ENCODE measurements at places on chromosomes 4 and X.

DNA sequence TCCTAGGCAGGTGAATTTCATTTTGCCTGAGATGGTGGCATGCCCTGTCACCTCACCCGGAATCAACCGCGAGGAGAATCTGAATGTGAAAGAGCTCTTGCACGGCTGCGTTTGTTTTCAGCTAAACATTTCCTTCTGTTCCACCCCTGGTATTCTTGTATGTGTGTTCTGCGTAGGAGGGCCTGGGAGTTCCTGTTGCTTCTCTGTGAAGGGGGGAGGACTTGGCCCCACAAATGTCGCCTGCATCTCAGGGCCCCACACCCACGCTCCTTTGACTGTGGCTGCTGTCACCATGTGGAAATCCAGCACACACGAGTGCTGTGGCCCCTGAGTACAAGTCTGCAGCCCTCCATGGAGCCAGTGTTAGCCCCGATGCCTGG is 45.8 kb upstream of the CLCN4 start:
- DNase-seq, result peak; percentile 40

GRCh38 chrX:32524385-32524784 is 687.0 kb downstream of the DMD start:
- no peak for DNase-seq

- no peak for DNase-seq
These were observed 16.6 kb upstream of the ZNF718 start for GRCh38 chr4:107444-108429.

DNA sequence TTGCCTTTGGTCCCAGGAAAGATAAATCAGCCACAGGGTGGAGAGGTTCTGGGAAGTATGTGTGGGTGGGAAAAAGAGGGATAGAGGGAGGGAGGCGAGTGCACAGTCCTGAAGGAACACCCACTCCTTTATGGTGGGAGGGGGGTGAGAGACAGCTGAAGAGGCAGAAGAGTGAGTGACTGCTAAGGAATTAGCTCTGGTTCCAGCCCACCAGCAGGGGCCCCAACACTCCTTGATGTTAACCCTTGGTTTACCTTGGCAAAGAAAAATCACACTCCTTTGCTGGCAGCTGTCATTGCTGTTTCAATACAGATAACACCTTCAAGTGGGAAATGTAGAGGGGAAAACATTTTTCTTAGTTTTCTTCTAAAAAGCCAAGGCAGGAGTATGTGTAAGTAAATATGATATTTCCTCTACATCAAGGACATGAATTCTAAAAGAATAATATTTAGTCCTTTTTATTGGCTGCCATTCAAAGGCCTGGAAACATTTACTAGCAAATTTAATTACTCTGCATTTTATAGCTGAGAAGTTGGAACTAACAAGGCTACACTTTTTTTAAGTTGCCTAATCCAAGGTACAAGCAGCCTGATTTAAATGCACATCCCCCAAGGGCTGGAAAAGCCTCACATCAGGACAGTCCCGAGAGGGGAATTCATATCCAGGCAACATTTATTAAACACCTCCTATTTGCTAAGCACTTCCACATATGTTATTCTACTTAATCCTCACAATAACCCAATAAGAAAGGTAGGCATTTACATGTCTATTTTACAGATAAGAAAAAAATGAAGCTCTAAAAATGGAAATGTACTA is 81.7 kb downstream of the HS6ST2 start:
- no peak for DNase-seq

DNA sequence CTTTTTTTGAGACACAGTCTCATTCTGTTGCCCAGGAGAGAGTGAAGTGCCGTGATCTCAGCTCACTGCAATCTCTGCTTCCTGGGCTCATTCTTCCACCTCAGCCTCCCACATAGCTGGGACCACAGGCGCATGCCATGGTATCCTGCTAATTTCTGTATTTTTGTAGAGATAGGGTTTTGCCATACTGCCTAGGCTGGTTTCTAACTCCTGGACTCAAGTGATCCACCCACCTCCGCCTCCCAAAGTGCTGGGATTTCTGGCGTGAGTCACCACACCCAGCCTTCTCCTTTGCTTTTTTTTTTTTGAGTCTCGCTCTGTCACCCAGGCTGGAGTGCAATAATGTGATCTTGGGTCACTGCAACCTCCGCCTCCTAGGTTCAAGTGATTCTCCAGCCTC is 94.1 kb downstream of the PDS5A start:
- DNase-seq, result no peak

GRCh38 chr4:98522636-98523395 is 135.6 kb downstream of the TSPAN5 start:
- peak; percentile 87 for DNase-seq

DNA sequence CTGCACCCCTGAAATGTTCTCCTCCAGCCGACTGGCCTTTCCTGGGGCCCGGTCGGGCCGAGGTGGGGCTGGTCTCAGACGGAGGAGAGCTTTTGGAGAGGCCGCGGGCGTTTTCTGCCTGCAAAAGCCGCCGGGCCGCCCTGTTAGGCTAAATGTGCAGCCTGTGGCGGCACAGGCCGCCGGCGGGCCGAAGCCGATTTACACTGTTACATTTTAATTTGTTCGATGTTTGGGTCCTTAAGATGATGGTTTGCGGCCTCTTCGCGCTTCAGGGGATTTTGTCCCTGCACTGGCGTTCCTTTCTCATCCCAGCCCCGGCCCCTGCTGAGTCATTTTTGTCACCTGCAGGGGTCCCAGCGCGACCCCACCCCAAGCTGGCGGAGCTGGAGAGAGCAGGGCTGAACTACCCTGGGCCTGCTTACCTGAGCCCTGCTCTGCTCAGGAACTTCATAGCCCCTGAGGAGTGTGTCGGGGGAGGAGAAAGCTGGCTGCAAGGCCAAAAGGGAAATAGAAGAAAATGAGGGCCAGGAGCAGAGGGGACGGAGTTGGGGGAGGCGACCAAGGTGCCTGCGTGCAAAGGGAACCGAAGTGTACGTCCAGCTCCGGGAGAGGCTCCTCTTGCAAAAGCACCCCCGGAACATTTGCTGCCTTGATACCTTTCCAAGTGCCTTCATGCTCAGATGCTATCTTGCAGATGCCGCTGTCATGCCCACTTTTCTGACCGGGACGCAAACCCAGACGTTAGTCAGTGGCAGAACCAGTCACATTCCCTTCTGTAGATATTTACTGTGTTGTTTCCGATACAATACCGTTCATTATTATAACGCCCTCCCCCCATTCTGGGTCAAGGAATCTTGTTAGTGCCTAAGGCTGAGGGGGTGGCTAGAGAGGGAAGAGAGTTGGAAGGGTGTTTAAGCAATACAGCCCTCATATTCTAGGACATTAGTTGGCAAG is 977 bp upstream of the RBBP7 start:
- DNase-seq, result peak; percentile 52

GRCh38 chr4:123826896-123827295 is 430.3 kb downstream of the SPRY1 start:
- DNase-seq, result peak; percentile 52

- DNase-seq, result no peak
These were observed 383.6 kb downstream of the BMPR1B start for GRCh38 chr4:95141361-95141760.

- DNase-seq, result no peak
These were observed 59.1 kb upstream of the ACSL1 start for GRCh38 chr4:184884883-184885282.

DNA sequence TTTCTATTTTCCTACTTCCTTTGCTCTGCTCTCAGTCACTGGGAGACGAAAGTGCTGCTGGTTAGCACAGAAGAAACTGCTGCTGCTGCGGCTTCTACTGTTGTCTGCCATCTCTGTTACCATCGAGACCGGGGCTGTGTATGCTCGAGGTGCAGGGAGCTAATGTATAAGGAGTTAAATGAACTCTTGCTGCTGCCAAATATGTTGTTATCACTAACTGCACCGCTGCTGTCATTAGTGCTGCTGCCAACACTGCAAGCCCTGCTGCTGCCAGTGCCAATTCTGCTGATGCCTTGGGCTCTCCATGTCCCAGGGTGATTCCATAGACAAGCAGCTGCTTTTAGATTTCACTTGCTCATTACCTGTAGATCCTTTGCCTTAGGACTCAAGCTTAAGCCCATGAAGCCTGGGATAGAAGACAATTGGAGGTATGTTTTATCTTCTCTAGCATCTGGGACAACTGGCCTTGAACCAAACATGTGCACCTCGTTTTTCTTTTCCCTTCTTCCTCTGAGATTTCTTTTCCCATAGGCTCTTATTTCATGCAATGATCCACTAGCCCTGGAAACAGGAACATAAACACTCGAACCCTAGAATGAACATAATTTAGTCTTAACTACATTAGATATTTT is 107.8 kb downstream of the CCSER1 start:
- no peak for DNase-seq

GRCh38 chr4:95093936-95094929 is 336.5 kb downstream of the BMPR1B start:
- DNase-seq, result no peak

GRCh38 chr4:48343035-48343434 is 1.7 kb downstream of the SLAIN2 start:
- peak; percentile 32 for DNase-seq

GRCh38 chr4:185792384-185793115 is 19.4 kb downstream of the SORBS2 start:
- DNase-seq, result peak; percentile 86

- peak; percentile 70 for DNase-seq
These were observed at the start of gene GLRA3 for GRCh38 chr4:174828845-174829701. GLRA3 (minus strand) TSS chr4:174829247; CDS start chr4:174828811, 436 bp downstream.

GRCh38 chr4:80213117-80213815 is 16.0 kb downstream of the PRDM8 start:
- peak; percentile 55 for DNase-seq

- no peak for DNase-seq
These were observed 27.3 kb upstream of the RAI2 start for GRCh38 chrX:17888421-17888820.

- peak; percentile 35 for DNase-seq
These were observed 132.4 kb downstream of the CORIN start for GRCh38 chr4:47705326-47705981.

DNA sequence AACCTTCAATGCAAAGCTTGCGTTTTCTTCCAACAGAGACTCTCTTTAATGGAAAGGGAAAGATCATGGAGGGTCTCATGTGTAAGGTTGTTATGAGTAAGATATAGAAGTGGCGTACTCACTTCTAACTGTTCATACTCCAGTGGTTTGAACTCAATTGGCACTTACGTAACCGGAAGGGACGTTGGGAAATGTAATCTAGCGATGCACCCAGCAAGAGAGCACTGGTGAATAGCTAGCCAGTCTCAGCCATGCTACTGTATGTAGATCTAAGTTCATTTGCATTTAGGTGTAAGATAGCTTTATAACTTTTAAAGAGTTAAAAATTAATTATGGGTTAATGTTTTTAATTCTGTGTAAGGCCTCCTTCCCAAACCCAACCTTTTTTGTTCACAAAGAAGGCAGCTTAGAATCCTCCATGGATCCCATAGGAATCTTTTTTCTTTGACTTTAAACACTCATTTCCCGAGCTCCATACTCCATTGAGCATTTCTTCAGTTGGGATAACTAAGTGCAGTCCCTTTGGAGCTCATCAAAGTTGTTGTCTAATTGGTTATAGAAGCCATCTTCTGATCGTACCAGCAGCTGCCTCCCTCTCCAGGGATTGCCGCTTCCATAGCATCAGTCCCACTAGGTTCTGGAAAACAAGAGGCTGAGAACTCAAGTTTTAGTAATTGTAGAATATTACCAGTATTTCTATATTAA is 191.1 kb downstream of the RAPGEF2 start:
- DNase-seq, result no peak

GRCh38 chrX:31279359-31279758 is 207.5 kb upstream of the FTHL17 start:
- no peak for DNase-seq
